K562 (cell line): ENCODE measurements at places on chromosomes 3 and 15. TPM values are rescaled to one million over a fixed set of nuclear protein-coding genes. Genes with fewer than 3 reads are reported as not detected.

DNA sequence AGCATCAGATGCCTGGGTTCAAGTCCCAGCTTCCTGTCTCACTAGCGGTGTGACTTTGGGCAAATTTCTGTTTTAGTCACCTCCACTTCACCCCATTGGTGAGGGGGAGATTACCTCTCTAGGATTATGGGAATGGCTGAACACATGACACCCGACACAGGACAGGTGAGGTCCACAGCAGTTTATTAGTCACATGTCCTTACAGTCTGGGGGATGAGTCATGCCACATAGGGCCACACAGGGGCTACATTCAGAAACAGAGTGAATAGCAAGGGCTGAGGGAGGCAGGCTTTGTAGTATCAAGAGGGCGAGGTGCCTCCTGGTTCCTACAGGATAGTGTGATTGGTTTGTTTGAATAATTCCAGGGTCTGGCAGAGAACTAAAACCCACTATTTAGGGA lies 15.2 kb upstream of the ITGA11 start:
- DNase-seq: no peak

The LRTM1 gene
- total RNA-seq: not detected in 2 replicates

The BLOC1S6 gene
- total RNA-seq: 38.2 and 38.4 TPM in 2 replicates

GRCh38 chr15:75775296-75776064 lies 62.8 kb upstream of the CSPG4 start:
- peak; percentile 85 for DNase-seq

GRCh38 chr3:101042996-101043686 lies 49.9 kb upstream of the ABI3BP start:
- DNase-seq: no peak

GRCh38 chr3:51986010-51986947 lies 2.9 kb downstream of the ACY1 start:
- peak; percentile 23 for DNase-seq

GRCh38 chr15:90465140-90465929 lies 64.4 kb upstream of the CRTC3 start:
- DNase-seq: no peak

- no peak for DNase-seq
These were observed 318.7 kb upstream of the SEMA6D start for GRCh38 chr15:47398594-47398993.

DNA sequence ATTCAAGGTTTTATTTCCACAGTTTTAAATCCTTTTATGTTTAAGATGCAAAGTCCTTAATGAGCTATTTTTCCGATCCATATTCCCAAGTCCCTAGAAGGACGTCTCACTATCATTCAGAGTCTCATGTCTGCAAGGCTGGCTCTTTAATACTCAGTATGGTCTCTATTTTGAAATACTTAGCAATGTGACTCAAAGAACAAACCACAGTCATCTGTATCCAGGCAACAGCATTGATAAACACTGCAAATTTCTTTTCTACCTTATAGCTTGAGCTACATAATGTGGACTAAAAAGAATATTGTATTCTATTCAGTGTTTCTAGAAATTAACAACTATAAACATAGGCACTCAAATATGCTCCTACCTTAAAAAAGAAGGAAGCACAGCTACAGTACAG lies 588.3 kb upstream of the NAALADL2 start:
- no peak for DNase-seq

- DNase-seq: no peak
These were observed 168.1 kb upstream of the STAC start for GRCh38 chr3:36212251-36212650.

The FAM174B gene
- 1.7 and 2.2 TPM in 2 replicates for total RNA-seq
